ENCODE measurements at places on chromosomes 6 and 20.

GRCh38 chr6:15363523-15364400, 117.9 kb downstream of the JARID2 start:
- DNase-seq = no peak

DNA sequence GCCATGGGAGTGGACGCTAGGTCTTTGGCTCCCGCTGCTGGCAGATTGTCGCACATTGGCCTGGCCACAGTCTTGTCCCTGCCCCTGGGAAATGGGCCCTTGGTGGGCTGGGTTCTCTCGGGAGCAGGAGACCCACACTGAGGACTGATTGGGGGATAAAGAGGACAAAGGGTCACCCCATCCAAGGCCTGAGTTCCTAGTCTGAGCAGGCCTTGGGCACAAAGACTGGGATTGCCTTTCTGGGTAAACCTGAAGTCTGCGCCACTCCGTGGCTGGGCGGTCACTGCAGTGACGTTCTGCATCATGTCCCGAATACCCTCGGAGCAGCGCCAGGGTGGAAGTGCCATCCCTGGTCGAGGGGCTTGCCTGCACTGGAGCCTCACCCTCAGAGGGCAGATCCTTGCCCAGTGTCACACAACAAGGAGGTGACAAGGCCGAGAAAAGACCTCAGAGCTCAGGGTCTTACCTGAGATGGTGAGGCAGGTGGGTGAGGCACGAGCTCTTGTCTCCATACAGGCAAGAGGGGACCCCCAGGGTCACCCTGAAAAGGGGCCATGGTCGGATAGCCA, 36.1 kb upstream of the ZBP1 start:
- DNase-seq = no peak

- no peak for DNase-seq
These were observed 59.4 kb upstream of the SCP2D1 start for GRCh38 chr20:18754030-18754652.

- no peak for DNase-seq
These were observed 138.2 kb upstream of the ARMC2 start for GRCh38 chr6:108710030-108710429.

DNA sequence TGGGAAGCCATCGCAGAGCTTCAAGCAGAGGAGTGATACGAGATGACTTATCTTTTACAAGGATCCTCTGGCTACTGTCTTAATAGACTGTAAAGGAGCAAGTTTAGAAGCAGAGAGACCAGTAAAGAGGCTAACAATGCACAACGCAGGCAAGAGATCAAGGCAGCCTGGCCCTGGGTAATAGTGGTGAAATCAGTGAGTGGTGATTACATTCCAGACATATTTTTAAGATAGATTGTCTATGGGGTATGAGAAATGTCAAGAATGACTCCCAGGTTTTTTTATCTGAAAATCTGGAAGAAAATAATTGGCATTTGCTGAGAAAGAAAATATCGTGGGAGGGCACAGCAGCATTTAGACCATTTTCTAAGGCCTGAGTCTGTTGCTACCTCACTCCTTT, 213.6 kb upstream of the HTR1E start:
- DNase-seq = no peak

- DNase-seq = no peak
These were observed 16.4 kb upstream of the MCUR1 start for GRCh38 chr6:13830803-13831202.

- DNase-seq = no peak
These were observed 5.9 kb downstream of the TP53INP2 start for GRCh38 chr20:34709831-34710567.

DNA sequence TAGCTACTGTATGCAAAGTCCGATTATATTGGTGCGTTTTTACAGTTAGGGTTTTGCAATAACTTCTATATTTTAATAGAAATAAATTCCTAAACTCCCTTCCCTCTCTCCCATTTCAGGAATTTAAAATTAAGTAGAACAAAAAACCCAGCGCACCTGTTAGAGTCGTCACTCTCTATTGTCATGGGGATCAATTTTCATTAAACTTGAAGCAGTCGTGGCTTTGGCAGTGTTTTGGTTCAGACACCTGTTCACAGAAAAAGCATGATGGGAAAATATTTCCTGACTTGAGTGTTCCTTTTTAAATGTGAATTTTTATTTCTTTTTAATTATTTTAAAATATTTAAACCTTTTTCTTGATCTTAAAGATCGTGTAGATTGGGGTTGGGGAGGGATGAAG, 13.7 kb upstream of the PLCG1 start:
- DNase-seq = no peak
